ENCODE measurements at places on chromosomes 13 and 19.
A peak's percentile ranks its signal among the peaks of the same experiment; 100 is the strongest.

DNA sequence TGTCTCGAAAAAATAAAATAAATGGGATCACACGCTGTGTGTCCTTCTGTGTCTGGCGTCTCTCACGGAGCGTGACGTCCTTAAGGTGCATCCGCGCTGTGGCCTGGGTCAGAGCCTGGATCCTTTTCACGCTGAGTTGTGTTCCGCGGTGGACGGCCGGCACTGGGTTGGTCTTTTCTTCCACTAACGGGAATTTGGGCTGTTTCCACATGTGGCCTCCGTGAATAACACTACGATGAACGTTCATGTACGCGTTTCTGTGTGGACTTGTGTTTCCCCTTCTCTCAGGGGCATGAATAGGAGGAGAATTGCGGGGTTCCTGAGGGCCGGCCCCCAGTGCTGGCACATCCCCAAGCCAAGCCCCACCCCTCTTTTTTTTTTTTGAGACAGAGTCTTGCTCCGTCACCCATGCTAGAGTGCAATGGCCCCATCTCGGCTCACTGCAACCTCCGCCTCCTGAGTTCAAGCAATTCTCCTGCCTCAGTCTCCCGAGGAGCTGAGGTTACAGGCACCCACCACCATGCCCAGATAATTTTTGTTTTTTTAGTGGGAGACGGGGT is 6.2 kb upstream of the PTBP1 start:
- DNase-seq, result no peak

DNA sequence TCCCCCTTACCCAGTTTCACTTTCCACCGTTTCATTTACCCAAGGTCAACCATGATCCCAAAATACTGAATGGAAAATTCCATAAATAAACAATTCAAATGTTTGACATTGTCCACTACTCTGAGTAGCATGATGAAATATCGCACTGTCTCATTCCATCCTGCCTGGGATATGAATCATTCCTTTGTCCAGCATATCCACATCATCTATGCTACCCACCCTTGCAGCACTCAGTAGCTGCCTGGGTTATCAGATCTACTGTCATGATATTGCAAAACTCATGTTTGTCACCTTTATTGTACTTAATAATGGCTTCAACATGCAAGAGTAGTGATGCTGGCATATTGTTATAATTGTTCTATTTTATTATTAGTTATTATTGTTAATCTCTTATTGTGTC is 263.9 kb upstream of the NBEA start:
- DNase-seq, result no peak

DNA sequence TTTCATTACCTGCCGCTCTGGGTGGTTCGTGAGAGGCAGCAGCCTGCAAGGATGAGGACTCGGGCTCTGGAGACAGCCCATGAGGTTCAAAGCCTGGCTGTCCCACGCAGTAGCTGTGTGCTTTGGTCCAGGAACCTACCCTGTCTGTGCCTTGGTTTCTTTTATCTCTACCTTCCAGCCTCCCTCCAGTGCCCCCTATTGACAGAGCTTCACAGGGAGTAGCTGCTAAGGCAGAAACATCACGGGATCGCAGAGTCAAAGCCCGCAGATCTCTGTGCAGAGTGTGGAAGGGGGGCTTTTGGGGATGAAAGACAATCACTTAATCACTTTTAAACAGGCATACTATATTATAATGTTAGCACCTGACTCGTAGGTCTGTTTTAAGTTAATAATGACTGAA is 16.2 kb downstream of the ZNF71 start:
- no peak for DNase-seq

DNA sequence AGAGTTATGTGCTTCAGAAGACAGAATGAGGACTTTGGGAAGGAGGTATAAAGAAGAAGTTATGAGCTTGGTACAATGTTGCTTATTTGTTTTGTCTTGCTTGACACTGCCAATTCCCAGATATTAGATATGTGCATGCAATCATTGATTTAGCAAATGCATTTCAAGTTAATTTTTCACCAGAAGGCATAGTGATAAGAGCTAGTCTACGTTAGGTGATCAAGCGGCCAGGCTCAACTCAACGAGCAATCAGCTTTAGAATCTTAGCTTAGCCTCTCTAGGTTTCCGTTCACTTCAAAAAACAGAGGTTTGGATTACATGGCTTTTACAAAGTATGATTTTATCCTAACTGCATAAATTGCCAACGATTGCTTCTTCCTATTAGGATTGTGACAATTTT is 81.6 kb upstream of the POSTN start:
- DNase-seq, result no peak

DNA sequence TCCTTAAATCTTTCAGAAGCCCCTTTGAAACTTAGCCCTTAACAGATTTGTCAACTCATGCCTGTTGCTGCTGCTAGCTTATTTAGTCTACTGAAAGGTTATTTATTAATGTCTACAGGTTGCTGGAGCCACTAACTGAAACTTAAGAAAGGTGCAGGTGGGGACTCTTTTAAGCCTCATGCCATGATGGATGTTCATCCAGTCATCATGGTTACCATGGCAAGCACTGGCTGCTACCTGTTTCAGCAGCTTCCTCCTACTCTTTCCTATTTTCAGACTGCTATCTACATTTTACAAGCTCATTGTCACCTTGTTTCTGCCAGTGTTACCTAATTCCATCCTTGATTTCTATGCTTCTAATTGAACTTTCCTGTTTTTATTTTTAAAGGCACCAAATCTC is 27.1 kb downstream of the DGKH start:
- DNase-seq, result no peak

GRCh38 chr13:112053167-112053743 is 13.7 kb upstream of the SOX1 start:
- DNase-seq, result no peak

- no peak for DNase-seq
Measured at GRCh38 chr19:56142087-56142787, 1.1 kb downstream of the ZNF444 start.

DNA sequence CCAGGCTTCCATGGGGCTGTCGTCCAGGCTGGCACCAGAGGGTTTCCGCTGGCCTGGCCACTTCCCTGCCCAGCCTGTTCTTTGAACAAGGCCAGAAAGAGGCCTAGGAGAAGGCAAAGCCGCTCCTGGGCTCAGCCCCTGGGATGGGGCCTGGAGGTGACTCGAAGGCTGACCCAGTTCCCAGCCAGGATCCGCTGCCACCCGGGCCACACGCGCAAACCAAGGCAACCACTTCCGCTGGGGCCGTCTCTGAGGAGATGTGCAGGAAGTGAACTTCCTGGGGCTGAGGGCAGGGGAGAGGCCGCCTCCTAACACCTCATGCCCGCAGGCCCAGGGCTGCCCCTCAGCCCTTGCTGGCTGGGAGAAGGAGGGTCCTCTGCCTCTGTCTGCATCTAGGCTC is 15.2 kb downstream of the PLEKHF1 start:
- DNase-seq, result peak; percentile 75

GRCh38 chr19:15445807-15446376 is 3.9 kb downstream of the WIZ start:
- DNase-seq, result no peak

DNA sequence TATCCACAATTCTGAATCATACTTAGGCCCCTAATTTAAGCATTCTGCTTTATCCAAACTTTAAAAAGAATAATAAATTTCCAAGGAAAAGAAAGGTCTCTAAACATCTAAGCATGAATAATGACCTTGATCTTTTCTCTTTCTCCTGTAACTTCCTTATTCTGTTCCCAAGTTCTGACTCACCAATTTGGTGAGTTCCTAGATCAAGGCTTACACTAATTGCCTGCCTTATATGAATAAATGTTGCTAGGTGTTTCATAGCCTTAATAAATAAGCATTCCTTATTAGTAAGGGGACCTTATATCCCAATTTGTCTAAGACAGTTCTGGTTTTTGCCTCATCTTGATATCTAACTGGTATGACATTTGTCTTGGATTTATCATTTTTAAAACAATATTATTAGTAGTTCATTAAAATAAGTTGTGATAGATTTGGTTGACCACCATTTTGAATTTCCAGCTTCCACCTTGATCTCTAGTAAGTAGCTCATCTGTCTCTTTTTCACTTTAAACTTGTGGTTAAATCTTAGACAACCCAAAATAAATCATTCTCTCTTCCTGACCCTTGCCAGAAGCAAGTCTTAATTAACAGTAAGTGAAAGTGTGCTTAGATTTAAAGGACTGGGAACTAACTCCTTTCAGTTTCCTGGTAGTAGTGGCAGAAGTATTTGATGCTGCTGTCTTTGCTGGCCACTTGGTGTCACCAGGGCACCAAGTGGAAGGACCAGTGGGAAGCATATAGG is 121.2 kb upstream of the MLNR start:
- no peak for DNase-seq

GRCh38 chr13:98984983-98985382 is 7.1 kb upstream of the DOCK9 start:
- DNase-seq, result no peak

DNA sequence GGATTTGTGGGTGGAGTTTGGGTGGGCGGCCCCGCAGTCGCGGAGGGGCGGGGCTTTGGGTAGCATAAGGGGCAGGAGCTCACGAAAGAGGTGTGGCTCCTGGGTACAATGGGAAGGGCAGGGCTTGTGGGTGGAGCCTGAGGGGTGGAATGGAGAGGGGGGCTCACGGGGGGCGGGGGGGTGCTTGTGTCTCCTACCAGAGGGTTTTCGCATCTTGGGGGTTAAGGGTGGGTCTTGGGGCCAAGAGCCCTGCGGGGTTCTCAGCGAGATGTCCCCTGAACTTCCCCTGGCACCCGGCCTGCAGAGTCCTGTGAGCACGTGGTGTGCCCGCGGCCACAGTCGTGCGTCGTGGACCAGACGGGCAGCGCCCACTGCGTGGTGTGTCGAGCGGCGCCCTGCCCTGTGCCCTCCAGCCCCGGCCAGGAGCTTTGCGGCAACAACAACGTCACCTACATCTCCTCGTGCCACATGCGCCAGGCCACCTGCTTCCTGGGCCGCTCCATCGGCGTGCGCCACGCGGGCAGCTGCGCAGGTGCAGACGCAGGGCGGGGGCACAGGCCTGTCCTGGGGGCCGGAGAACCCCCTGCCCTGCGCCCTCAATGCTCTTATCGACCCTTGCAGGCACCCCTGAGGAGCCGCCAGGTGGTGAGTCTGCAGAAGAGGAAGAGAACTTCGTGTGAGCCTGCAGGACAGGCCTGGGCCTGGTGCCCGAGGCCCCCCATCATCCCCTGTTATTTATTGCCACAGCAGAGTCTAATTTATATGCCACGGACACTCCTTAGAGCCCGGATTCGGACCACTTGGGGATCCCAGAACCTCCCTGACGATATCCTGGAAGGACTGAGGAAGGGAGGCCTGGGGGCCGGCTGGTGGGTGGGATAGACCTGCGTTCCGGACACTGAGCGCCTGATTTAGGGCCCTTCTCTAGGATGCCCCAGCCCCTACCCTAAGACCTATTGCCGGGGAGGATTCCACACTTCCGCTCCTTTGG is 5.1 kb downstream of the FSTL3 start:
- DNase-seq, result no peak

- DNase-seq, result no peak
Measured at GRCh38 chr19:34120141-34120540, 52.2 kb upstream of the LSM14A start.

DNA sequence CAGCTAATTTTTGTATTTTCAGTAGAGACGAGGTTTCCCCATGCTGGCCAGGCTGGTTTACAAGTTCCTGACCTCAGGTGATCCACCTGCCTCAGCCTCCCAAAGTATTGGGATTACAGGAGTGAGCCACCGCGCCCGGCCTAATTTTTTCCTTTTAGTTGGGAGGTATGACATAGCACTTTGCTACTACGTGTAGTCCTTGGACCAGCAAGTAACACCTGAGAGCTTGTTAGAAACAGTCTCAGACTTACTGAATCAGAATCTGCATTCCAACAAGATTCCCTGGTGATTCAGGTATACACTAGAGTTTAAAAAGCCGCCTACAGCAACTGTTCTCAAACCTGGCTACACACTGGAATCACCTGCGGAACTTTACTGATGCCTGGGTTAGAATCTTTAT is 1.8 kb upstream of the FARP1 start:
- DNase-seq, result no peak

DNA sequence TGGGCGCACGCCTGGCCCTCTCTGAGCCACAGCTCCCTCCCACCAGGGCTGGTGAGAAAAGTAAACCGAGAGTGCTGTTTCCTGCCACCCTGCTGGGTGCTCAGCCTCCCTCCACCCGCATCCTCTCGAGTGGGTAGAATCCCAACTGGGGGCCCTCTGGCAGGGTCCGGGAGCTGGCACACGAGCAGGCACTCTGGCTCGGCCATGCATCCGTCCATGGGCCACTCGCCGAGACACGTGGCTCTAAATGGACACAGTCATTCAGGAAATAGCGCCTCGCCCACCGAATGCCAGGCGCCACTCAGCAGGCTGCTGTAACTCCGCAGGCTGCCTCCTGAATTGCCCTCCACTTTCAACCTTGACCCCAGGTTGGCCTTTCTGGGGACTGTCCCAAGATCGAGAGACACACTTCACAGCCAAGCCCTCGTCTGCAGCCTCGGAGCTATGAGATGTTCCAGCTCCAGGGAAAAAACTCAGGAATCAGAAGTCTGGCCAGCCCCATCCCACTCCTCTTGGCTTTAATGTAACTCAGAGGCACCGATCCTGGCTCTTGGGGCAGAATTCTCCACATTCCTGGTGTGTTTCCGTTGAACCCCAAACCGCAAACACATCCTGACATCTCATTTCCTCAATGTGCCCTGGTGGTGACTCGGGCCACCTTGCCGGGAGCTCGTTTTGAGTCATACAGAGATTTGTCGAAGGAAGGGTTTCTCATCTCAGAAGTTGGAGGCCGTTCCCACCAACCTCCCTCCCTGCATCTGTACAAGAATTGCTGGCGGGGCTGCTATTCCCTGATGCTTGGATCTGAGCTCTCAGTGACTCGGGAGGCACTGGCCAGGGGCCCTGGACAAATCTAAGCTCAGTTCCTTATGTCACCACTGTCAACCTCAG is 14.1 kb downstream of the KLF2 start:
- peak; percentile 35 for DNase-seq

DNA sequence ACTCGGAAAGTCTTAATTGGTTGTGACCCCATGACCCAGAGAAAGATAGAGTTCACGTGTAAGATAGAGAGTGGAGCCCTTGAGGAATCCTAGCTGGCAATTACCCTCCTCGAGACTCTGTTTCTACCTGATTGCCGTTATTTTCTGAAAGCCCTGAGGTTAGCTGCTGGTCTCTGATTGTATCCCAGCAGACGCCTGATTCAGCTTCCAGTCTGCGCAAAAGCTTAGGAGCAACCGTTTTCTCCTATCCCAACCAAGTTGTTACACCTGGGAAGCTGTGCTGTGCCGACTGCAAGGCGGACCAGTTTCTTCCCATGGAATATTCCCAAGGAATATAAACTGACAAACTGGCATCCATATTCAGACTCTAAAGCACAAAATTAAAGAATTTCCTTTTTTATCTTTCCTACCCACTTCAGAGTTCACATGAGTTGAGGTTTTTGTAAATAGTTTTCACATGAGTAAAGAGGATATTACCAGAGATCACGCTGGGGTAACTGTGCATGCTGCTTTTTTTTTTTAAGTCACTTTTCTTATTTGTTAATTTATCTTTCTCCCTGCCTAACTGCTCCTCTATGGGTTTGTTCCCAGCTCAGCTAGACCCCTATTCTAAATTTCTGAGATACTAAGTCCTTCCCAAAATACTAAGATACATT is 1.5 kb upstream of the TRPC4 start:
- no peak for DNase-seq

DNA sequence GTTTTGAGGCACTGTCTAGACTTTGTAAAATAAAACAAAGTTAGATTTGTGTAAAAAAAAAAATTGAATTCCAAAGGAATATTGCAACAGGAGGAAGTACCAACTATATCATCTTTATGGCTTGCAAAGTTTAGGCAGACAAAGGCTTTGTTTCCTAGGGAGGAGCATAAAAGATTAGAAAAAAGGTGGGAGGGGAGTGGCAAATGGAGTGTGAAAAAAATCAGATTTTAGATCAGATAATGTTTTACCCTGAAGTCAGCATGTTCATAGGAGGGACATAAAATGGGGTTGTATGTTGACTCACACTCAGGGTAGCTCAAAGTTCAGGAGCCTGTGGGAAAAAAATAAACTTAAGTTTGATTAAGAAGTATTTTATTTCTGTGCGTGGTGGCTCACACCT is 3.7 kb downstream of the ZNF85 start:
- no peak for DNase-seq

Data from T-helper 17 cell (primary cell).